ENCODE measurements at places on chromosomes 6 and 20.

DNA sequence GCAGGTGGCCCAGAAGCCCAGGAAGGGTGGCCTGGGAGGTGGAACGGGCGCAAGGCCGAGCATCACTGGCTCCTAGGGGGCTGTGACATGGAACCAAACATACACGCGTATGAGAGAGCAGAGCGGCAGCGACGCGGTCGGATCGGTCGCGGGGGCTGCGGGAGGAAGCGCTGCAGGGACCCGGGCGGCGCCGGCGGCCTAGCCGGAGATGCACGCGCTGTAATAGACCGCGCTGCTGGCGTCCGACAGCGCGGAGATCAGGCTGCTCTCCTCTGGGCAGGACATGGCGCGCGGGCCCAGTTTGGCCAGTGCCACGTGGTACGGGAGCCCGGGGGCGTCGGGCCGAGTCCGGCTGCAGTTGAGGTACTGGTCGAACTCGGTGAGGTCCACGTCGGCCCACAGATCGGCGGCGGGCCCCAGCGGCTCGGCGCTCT, 1.5 kb downstream of the SOX18 start:
- no peak for DNase-seq

DNA sequence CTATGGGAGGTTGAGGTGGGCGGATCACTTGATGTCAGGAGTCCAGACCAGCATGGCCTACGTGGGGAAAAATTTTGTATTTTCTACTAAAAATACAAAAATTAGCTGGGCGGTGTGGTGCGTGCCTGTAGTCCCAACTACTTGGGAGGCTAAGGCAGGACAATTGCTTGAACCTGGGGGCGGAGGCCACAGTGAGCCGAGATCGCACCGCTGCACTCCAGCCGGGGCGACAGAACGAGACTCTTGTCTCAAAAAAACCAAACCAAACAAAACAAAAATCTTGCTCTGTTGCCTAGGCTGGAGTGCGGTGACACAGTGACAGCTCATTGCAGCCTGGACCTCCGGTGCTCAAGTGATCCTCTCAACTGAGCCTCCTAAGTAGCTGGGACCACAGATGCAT, 16.2 kb downstream of the OR2W1 start:
- DNase-seq = no peak

DNA sequence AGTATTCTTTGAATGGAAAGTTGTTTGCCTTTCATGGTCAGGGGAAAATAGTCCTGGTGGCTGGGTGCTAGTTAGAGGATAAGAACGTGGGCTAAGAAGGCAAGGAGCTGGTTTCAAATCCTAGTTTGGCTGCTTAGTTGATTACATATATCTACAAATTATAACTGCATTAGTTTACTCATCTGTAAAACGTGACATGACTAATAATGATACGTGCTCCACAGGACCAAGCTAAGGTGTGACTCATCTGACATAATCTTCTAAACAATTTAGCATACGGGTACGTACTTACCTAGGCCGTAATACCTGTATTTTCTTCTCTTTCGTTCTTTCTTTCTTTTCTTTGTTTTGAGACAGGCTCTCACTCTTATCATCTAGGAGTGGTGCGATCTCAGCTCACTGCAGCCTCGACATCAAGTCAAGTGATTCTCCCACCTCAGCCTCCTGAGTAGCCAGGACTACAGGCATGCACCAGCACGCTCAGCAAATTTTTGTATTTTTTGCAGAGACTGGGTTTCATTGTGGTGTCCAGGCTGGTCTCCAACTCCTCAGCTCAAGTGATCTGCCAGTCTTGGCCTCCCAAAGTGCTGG, 1274.2 kb upstream of the GJE1 start:
- no peak for DNase-seq

DNA sequence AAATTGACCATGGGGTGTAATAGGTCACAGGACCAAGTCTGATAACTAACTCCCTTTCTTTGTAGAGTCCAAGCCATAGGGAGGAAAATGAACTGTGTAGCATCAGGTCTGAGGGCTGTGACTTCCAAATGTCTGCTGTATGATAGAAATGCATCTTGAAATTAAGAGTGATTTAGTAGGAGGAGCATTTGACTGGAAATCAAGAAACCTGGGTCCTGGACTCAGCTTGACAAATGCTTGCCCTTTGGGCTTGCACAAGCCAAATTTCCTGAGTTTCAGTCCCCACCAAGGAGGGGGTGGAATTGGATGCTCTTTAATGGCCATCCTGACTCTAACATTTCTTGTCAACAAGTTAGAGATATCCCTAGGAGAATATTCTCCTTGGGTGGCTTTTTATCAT, 187.0 kb downstream of the PDE7B start:
- no peak for DNase-seq

DNA sequence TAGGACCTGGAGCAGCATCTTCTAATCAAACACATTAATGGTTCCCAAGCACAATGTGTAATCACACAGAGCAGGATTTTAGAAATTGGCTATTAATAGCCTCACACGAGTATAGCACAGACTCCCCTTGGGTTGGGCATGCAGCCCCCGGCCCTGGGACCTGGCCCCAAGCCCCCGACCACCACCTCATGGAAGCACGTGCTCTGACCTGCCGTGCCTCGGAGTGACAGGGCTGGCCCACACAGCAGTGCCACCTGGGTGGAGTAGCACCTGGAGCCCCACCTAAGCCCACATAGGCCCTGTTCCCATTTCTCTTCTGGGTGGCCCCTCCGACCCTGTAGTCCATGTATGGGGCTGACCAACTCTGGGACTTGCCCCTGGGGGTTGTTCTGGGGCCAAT, 171.8 kb downstream of the TTLL2 start:
- no peak for DNase-seq

GRCh38 chr6:16519265-16520242, 241.7 kb downstream of the ATXN1 start:
- DNase-seq = no peak

All from stimulated activated CD4-positive, alpha-beta T cell treated with anti-CD3 and anti-CD28 coated beads, Interleukin-2, amount 100 ng/mL, for 48 hours (primary cell).